ENCODE measurements at places on chromosomes 3 and 15.

DNA sequence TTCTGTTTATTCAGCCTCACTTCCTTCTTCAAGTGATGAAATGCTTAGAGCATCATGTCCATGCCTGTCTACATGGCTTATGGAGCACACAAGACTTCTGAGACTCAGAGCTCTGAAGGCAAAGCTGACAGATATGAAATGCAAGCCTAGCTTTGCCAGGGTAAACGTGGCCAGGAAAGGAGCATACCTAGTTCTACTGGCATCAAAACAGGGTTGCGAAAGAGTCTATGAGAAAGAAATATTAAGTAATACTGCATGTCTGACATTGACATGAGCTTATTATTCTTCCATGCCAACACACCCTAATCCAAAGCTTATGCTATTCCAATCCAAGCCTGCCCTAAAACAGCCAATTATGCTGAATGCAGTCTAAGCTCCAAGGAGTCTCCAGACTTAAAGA is 391.5 kb downstream of the ERC2 start:
- no peak for DNase-seq

GRCh38 chr3:185711255-185711870 is 113.5 kb downstream of the IGF2BP2 start:
- DNase-seq: no peak

DNA sequence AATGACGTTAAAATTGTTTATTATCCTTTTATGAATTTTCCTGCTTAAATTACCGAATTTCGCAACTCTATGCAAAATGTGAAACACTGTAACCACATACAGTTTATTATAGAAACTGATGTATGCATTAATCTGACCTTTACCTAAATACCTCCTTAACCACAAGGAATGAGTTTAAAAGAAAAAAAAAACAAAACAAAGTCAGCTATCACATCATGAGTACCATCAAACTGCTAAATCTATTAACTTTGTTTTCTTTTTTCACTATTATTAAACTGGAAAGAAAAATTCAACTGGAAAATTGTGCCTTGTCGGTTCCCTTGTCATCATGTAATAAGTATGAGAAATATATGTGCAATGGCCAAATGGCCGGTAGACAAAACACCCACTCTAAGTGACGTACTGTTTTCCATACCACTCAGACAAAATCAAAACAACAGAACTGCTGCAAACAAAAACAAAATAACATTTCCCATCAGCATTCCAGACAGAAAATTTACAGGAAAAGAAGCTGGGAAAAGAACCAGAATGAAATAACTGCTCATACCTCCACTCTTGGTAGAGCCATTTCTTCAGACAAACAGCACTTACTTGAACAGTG is 415.3 kb downstream of the FOXP1 start:
- no peak for DNase-seq

GRCh38 chr3:43758592-43759225 is 68.0 kb downstream of the ABHD5 start:
- DNase-seq: no peak

- no peak for DNase-seq
Observed at GRCh38 chr3:122493296-122493695, 21.4 kb downstream of the KPNA1 start.

DNA sequence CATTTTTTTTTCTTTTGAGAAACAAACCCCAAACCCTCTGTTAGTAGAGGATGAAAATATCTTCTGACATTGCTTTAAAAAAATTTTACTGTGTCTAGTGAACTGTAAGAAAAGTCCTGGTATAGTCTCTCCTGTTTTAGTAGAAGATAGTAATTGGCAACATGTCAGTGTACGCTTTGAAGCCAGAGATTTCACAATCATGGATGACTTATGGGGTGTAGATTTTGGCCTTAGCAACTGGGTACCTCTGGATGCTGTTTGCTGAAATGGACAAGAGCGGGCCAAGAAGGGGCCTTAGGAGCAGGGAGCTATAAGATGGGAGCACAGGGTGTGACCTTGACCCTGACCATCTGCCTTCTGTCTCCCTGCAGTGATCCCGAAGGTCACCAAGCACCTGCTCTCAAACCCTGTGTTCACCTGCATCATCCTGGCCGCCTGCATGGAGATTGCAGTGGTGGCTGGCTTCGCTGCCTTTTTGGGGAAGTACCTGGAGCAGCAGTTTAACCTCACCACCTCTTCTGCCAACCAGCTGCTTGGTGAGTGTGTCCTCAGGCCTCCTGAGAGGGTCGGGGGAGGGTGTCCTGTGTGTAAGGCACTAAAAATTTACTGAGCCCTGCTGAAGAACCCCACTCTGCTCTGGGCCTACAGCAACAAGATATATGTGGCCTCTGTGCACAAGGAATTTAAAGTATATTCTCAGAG is 266.7 kb downstream of the SLCO3A1 start:
- no peak for DNase-seq

DNA sequence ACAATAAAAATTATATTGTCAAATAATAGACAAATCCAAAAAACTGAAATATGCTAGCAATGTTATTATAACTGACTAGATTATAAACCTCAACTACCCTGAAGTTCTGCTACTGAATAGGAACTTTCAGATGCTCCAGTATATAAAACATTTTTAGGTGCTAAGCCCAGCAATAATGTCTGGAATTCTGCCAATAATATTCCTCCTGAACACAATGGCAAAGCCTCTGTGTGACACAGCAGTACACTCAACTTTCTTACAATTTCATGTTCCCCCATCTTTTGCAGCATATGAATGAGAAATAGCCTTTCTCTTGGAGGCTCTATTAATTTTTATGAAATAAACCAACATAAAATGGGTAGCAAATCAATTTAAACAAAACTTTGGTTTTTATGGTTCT is 29.5 kb downstream of the ATOSA start:
- no peak for DNase-seq

DNA sequence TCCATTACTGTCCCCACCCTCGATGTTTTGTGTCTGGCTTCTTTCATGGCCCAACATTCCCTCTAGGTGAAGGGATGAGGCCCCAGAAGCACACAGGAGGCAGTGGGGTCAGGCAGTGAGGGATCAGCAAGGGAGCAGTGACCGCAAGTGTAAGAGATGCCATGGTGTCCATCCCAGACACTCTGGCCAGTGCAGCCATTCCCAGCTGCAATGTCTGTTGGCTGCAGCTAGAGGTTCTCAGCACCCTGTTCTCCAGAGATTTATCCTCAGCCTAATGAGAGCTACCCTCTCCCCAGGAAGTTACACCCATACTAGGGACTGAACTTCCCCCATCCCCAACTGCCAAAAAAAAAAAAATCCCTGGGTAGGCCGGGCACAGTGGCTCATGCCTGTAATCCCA is 40.2 kb downstream of the TRANK1 start:
- DNase-seq: no peak

DNA sequence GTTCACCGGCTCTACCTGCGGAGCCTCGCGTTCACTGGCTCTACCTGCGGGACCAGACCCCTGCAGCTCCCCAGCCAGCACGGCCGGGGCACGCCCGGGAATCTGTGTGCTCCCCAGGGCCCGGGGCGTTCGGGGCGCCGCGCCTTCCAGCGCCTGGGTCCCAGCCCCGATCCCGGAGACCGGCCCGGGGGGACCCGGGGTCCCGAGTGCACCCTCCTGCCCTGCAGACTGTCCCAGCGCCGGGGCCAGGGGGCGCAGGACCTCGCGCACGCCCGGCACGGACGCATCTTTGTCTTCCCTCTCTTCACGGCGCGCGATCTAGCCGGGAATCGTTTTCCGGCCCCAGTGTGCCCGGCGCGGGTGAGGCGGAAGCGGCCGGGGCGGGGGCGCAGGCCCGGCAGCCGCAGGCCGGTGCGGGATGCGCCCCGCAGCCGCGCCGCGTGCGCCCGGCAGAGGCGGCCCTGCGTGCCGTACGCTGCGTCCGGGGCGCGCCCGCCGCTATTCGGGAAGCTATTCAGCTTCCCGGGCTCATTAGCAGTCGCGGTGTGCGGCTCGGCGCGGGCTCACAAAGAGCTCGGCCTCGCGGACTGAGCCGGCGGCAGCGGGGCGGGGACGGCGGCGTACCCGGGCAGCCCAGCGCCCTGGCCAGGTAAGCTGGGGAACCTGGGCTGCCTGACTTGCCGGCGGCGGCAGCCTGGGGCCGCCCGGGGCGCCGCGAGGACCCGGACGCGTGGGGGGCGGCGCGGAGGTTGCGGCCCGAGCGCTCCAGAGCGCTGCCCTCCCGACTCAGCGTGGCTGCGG is at the start of gene APBA2:
TSS of gene APBA2 (plus strand) at position 345 of the 801 bp plus-strand sequence. CDS start 167,911 bp downstream, outside the sequence.
- peak; percentile 23 for DNase-seq

GRCh38 chr3:46853441-46854415 is 9.5 kb downstream of the MYL3 start:
- no peak for DNase-seq

DNA sequence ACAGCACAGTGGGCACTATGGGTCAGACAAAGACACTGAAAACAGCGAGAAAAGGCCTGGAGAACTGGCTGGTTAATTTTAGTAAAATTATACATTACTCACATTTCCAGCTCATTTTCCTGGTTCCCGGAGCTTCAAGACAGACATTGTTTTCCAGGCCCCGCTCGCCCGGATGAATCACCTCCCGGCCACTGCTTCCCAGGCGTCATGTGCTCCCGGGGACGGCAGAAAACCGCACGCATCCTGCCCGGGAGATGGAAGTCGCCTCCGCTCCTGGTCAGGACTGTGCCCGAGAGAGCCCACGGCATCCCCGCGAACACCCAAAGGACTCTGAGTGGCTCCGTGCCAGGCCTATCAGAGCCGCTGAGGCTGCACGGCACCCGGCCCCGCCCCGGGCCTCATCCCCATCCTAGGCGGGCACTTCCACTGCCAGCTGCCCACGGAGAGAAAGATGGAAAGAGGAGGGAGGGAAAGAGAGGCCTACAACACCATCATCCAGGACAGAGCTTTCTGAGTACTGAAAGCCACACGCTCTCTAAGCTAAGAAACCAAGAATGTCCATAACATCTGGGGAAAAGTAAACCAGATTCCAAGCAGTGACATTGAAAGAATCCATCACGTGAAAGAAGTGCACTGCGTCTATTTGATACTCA is 75.1 kb downstream of the VGLL4 start:
- DNase-seq: no peak

DNA sequence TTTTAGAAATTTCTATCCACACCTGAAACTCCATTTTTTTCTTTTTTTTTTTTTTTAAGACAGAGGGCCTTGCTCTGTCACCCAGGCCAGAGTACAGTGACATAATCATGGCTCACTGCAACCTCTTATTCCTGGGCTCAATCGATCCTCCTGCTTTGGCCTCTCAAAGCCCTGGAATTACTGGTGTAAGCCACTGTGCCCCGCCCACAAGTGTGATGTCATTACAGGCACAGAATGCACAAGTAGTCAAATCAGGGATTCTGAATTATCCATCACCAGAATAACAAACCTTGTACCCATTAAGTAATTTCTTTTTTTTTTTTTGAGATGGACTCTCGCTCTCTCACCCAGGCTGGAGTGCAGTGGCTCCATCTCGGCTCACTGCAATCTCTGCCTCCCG is 1.9 kb downstream of the UQCRC1 start:
- DNase-seq: no peak

GRCh38 chr3:126970101-126970500 is 12.8 kb upstream of the PLXNA1 start:
- no peak for DNase-seq

GRCh38 chr15:48966595-48967301 is 3.0 kb upstream of the SHC4 start:
- no peak for DNase-seq

DNA sequence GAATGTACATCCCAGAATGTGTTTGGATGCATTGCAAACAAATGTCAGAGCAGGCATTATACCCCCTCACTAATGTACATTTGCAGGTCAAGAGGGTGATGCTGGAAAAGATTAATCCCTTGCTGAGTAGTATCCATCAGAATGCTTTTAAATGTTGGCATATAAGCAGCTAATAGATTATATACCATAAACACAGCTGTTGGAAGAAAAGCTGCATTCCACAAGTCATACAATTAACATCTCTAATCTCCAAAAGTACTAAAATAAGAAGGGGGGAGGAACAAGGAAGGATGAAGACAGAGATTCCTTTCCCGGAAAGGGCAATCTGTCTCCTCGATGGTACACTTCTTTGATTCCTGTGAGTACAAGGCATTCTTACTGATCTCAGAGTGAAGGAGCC is 445.7 kb upstream of the CDIN1 start:
- DNase-seq: no peak

DNA sequence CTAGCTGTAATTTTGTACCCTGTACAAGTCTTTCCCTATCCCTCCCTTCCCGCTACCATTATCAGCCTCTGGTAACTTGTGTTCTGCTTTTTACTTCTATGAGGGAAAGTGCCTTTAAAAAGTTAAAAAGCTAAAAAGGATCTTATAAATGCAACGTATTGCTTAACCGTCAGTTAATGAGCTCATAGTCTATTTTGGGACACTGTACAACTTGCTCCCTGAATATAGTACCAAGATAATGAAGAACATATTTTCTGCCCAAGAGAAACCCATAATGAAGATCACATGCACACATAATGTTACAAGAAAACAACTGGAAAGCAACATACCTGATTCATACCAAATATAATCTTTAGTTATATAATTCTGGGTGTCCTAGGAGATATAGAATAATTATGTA is 22.6 kb downstream of the ZIC1 start:
- no peak for DNase-seq

GRCh38 chr3:122857019-122857418 is 62.1 kb downstream of the SLC49A4 start:
- DNase-seq: no peak

DNA sequence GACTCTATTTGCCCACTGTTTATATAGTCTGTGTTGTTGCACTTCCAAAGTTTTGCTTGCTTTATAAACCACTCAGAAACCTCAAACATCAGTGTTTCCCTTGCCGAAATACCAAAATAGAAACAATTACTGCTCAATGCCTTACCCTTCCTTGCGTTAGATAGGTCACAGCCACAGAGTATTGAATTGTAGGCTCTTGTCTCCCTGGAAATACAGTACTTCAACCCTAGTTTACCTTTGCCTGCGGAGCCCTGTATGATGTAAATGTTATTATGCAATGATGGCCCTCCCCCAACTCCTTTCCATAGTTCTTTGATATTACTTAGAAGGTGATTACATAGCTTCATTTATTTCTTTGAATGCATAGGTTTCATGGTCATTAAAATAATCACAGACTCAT is 44.2 kb downstream of the SOX2 start:
- DNase-seq: no peak

- no peak for DNase-seq
Observed at GRCh38 chr3:127604035-127604434, 5.8 kb downstream of the MCM2 start.

GRCh38 chr3:40581166-40581565 is 56.4 kb downstream of the ZNF621 start:
- no peak for DNase-seq

- no peak for DNase-seq
Observed at GRCh38 chr3:277873-278272, 81.3 kb downstream of the CHL1 start.

All from T-helper 2 cell (primary cell).